ENCODE measurements at places on chromosomes 11 and 22.
A peak's percentile ranks its signal among the peaks of the same experiment; 100 is the strongest.

- DNase-seq = no peak
Observed at GRCh38 chr11:134369656-134370525, 38.1 kb downstream of the GLB1L2 start.

GRCh38 chr22:45069925-45070324, 60.1 kb upstream of the PHF21B start:
- DNase-seq = no peak

GRCh38 chr22:49747716-49748115, 80.0 kb downstream of the BRD1 start:
- DNase-seq = no peak

- peak; percentile 13 for DNase-seq
Observed at GRCh38 chr11:101880222-101880621, 34.6 kb upstream of the CEP126 start.

GRCh38 chr11:42205518-42205917, 746.1 kb upstream of the LRRC4C start:
- DNase-seq = no peak

DNA sequence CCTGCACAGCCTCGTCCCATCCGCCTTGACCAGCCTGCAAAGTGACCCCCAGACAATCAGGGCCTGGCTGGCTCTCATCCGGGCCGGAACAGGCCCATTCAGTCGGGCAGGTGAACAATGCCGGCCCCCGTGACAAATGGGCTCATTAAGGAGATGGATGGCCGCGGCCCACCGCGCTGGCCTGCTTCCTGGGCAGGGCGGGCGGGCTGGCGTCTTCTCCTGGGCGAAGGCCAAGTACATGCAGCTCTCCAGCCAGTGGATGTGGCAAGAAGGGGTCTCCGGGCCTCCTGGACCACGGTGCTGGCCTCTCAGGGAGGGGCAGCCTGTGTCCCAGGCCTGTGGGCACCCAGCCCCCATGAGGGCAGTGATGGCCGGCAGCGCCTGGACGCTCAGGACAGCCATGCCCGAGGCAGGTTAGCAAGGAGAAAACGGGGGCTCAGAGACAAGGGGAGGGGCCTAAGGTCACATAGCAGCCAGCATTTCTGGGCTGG, 1022.8 kb downstream of the BRD1 start:
- DNase-seq = no peak

- DNase-seq = peak; percentile 65
Observed at GRCh38 chr22:38347944-38348750, 30.9 kb upstream of the CSNK1E start.

DNA sequence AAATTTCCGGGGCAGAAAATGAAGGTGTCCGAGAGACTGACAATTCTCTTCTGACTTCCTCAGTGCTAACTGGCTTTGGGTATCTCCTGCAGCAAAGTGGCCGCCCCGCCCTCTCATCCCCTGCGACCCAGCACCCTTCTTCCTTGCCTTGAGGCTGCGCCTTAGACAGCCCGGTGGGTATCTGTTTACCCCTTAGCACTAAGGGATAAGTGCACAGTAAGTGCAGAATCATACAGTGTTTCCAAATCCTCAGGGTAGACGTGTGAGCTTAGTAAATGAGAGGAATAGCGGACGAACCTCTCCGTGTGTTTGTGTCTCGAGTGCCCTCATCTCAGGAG, 368 bp upstream of the CHORDC1 start:
- no peak for DNase-seq

DNA sequence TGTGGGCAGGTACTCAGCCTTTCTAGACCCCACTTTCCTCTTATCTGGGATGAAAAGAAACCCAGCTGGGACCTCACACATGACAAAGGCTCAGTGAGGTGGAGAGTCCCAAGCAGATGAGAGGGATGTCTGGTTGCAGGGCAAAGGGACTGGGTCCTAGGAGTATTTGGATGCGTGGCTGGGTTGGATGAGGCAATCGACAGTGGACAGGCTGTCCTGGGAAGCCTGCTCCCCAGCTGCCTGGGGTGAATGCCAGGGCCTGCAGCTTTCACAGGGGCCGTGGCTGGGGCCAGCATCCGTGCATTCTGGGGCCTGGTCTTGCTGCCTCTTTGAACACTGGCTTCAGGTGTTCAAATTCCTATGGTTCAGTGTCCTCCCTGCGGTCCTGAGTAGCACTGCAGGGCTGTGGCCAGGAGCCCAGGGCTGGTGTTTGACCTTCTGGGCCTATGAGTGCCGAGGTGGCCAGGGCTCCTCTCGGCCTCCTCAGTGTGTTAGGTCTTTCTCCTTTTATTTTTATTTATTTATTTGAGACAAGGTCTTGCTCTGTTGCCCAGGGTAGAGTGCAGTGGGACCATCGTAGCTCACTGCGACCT, 65.3 kb downstream of the MCM5 start:
- DNase-seq = no peak

GRCh38 chr11:36703055-36703404, 105.0 kb upstream of the RAG2 start:
- no peak for DNase-seq

GRCh38 chr11:7686761-7687160, 13.5 kb upstream of the CYB5R2 start:
- no peak for DNase-seq

GRCh38 chr11:11344045-11344444, 9.0 kb downstream of the CSNK2A3 start:
- no peak for DNase-seq

DNA sequence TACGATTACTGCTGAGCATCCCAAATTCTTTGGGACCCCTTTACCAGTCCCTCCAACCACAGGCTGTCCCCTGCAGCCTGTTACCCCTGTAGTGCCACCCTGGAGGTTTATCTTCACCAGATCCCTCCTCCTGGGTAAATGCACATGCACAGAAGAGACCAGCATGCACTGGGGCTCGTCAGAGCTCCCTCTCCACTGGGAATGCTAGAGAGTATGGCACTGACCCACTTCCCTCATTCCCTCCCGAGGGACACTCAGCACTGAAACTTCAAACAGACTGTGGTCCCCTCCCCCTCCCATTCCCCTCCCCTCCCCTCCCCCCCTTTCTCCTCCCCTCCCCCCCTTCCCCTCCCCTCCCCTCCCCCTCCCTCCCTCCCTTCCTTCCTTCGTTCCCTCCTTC, 49.1 kb downstream of the C11orf91 start:
- no peak for DNase-seq

DNA sequence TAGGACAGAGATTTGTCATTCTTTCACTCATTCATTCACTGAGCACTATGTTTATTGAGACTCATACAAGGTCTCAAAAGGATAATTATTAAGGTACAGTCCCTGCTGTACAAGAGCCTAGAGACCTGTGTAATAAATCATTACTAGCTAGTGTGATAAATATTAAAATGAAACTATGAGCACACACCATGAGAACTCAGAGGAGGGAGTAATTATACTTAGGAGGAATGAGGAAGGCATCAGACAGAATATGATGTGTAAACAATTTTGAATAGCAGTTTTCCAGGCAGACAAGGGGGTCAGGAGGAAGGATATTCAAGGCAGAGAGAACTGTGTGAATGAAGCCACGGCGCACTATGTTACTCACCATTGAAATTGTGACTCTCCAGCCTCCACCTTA, 300.8 kb upstream of the ISX start:
- no peak for DNase-seq

DNA sequence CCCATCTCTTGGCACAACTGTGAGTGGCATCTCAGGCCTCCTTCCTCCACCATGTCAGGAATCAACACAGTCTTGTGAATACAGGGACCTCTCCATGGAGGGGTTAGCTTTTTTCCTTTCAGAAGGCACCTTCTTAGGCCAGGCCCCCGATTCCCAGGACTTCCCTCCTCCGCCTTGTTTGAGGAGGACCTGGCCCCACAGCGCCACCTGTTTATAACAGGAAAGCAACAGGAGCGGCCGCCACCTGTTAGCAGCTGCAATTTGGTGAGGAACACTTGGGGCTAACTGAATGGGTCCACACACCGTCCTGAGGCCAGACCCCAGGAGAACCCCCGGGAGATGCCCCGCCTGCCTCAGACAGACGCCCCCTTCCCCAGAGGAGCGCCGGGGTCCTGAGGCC, 3.8 kb upstream of the PKP3 start:
- DNase-seq = no peak

- no peak for DNase-seq
Observed at GRCh38 chr11:118095967-118096367, 9.2 kb upstream of the SMIM35 start.

GRCh38 chr11:73380331-73380730, 4.1 kb downstream of the RELT start:
- DNase-seq = no peak

DNA sequence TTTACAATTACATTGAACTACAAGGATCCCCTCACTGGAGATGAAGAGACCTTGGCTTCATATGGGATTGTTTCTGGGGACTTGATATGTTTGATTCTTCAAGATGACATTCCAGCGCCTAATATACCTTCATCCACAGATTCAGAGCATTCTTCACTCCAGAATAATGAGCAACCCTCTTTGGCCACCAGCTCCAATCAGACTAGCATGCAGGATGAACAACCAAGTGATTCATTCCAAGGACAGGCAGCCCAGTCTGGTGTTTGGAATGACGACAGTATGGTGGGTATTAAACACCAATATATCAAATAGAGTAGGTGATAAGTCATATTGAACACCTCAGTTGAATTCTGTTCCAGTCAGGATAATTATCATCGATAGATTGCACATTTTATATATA, 4.4 kb downstream of the FBXO7 start:
- DNase-seq = no peak

GRCh38 chr11:28963187-28963586, 855.0 kb downstream of the METTL15 start:
- DNase-seq = no peak

DNA sequence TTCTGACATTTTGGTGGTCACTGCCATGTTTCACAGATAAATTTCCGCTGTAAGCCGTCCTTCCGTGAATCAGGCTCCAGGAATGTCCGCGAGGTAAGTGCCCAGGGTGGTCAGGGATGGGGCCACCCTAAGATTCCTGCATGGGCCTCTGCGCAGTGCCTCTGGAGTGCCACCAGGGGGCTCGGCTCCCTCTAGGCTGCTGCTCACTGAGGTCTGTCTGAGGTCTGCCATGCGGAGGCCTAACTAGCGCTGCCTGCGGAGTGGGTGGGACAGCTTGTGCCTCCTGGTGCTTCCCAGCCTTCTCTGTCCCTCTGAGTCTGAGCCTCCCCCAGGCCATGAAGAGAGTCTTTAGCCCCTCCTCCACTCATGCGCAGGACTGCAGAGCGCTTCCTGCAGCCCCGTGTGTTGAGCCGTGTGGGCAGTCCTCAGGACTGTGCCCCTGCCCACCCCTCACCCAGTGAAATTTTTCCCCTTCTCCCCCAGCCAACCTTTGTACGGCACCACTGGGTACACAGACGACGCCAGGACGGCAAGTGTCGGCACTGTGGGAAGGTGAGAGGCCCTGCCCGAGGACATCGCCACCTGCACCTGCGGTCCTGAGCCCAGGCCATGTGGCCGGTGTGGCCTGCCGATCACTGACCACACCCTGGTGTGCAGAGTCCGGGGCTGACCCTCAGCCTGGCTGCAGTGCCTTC, 11.9 kb upstream of the MDK start:
- DNase-seq = peak; percentile 98

- peak; percentile 64 for DNase-seq
Observed at GRCh38 chr11:94120946-94121345, 7.7 kb upstream of the PANX1 start.

GRCh38 chr22:41772645-41773044, 27.8 kb upstream of the CCDC134 start:
- no peak for DNase-seq

- no peak for DNase-seq
Observed at GRCh38 chr11:121334973-121335710, 42.6 kb downstream of the SC5D start.

DNA sequence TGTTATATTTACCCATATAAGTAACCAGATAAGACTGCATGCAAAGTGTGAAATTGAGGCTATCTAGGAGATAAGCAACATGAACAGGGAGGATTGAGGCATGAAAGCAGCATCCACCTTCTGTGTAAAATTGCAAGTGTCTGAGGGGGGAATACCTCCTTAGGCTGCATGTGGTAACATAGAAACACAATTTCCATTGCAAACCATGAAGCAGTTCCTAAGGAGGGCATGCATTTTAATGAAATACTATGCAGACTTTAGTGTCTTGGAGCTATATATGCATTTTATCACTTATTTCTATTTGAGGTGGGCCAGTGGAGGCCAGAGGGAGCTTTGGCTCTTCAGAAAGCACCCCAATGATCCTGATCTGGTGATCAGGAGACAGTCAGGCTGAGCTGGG, 160.2 kb downstream of the C11orf91 start:
- DNase-seq = no peak

- no peak for DNase-seq
Observed at GRCh38 chr22:49977578-49977977, 17.0 kb downstream of the PIM3 start.

GRCh38 chr22:38232196-38232595, 30.4 kb downstream of the MAFF start:
- DNase-seq = no peak

DNA sequence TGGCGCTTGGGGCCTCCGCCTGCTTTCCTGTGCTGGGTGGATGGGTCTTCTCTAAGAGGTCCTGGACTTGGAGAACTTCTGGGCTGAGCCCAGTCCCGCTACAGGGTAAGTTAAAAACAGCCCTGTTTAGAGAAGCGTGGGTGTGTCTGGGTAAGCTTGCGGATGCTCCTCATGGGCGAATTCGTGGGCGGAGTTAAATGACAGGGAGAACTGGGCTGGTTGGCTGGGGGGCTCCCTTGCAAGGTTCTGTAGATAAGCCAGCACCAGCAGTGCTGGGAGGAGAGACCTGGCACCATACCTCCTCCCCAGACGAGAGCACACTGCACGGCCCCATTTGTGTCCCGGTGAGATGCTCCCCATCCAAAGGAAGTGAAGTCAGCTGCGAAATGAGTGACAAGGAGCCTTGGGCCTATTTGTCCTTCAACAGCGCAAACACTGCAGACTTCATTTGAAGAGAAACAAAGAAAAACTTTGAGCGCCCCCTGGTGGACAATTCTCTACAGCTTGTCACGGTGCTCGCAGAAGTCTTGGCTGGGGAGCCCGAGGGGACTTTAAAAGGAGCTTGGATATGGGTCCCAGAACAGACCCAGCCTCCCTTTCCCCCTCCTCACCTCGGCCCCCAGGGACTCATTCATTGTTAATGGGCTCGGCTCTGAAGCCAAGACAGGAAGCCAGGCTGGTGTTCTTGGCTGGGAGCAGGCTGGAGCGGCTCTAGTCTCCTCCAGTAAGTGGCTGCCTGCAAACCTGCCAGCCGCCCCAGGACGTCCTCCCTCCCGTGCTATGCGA, 39.5 kb downstream of the TP53I11 start:
- peak; percentile 82 for DNase-seq

DNA sequence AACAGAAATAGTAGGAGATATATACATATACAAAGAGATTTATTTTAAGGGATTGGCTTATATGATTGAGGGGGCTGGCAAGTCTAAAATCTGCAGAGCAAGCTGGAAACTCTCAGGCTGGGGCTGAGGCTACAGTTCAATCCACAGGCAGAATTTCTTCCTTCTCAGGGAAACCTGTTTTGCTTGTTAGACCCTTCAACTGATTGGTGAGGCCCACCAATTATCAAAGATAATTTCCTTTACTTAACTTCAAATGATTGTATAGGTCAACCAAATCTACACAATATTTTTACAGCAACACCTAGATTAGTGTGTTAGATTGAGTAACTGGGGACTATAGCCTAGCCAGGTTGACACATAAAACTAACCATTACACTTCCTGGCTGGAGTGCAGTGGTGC, 4.7 kb upstream of the PLEKHB1 start:
- no peak for DNase-seq

Data from A172 (cell line).